ENCODE measurements at places on chromosomes 4 and X.

GRCh38 chr4:124372916-124373315, 339.6 kb downstream of the ANKRD50 start:
- DNase-seq = no peak

DNA sequence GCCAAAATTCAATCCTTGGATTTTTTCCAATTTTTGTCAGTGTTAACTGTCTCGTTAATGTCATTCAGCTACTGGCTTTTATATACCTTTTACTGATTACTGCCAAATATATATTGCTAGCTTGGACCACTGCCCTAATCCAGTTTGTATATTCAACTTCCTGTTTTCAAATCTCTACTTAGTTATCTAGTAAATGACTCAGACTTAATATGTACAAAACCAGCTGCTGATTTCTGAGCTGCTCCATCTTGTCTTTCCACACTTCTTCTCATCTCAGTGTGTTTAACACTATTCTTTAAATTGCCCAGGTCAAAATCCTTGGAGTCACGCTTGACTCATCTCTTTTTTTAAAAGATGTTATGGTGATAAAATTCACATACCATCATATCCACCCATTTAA, 1196.7 kb downstream of the RAPGEF2 start:
- DNase-seq = no peak

GRCh38 chrX:110407910-110408545, 49.4 kb downstream of the RTL9 start:
- peak; percentile 67 for DNase-seq

- no peak for DNase-seq
Observed at GRCh38 chrX:123906557-123907316, 46.9 kb downstream of the XIAP start.

- no peak for DNase-seq
Observed at GRCh38 chrX:44462850-44463249, 79.8 kb downstream of the FUNDC1 start.

DNA sequence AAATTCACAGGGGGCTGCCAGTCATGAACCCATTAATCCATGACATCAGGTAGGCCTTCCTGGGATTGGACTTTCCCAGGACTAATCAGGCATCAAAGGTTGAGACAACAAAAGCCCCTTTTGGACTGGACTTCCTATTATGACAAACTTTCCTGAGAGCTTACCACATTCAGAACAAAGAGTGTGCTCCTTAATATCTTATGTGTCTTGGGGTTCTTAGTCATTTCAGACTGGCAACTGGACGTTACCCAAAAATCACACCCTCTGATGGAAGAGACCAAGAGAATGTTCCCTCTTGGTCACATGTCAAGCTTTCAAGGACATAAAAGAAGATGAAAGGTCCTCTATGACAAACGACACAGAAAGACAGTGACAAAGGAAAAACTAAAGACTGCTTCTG, 31.6 kb upstream of the PPP1R2C start:
- no peak for DNase-seq

GRCh38 chr4:177194906-177195305, 114.8 kb upstream of the NEIL3 start:
- no peak for DNase-seq

DNA sequence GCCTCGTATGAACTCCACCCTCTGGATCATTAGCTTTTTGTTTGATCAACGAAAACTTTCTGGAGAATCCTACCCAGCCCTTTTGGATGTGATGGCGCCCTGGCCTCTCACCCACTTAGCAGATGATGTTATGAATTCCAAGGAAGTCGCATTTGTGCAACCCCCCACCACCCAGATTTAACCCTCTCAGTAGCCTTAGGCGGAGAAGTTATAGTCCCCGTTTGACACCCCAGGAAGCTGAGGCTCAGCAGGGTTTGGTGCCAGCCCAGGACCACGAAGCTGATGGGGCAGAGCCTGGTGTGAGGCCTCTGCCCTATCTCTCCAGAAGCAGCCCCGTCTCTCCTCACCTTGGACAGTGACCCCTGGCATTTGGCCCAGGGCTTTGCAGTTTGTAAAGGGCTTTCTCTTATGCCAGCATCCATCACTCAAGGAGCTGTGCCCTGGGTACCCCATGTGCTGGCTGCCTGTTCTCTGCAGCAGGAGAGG, 1.0 kb downstream of the WFS1 start:
- DNase-seq = no peak

DNA sequence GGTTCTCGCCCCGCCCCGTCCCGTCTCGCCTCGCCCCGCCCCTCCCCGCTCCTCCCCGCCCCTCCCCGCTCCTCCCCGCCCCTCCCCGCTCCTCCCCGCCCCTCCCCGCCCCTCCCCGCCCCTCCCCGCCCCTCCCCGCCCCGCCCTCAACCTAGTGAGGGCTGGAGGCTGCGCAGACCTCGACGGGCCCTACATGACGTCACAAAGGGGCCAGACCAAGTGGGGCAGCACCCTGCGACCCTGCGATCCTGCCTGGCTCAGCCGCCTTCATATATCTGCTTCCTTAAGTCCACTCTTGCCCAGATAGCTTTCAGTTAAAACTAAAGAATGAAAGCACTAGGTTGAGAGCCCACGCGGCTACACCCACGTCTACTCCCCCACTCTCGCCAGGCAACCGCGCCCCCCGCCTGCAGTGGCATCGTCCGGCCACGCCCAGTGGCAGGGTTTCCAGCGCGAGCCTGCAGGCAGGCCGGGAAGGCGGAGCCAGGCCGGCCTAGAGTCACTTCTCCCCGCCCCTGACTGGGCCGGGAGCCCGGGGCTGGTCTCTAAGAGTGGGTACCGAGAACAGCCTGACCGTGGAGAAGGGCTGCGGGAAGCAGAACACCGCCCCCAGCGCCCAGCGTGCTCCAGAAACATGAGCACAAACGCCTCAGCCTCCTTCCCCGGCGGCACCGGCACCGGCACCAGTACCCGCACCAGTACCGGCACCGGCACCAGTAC, 1.5 kb upstream of the MAOA start:
- peak; percentile 90 for DNase-seq

DNA sequence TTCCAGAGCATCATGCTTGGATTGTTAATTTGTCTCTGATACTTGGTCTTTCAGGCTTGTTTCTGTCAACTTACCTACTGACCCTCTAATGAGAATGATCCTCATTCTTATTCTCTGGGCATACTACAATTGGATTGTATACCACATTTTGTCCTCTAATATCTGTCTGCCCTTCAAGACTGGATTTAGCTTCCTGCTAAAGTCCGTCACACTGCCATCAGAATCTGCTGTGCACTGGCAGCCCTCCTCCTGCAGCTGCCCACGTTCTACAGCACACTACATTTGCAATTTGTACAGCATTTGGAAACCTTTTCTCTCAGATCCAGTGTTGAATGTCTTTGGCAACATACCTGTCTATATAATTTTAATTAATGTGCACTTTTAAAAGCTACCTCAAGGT, 183.1 kb downstream of the ZNF330 start:
- DNase-seq = no peak

DNA sequence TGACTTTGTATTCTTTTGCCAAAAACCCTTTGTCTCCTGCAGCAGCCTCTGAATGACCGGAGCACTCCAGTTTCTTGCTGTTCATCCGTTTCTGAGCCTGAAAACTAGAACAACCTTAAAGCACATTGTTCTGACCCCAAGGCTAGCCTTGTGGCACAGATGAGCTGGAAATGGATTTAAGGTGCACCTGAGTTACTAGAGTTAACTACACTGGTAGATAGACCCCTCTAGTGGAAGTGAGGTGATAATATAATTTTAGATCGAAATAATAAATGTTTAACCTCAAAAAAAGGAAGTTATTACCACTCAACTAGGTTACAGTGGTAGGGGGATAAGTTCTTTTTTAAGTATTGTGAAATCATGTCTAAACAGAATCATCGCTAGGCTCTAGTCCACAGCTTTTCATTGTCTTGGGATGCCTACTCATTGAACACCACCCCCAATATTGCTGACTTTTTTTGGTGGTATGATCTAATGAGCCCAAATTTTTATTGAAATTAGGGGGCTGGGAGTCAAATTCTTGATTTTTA, 2.7 kb downstream of the PLS3 start:
- DNase-seq = no peak

DNA sequence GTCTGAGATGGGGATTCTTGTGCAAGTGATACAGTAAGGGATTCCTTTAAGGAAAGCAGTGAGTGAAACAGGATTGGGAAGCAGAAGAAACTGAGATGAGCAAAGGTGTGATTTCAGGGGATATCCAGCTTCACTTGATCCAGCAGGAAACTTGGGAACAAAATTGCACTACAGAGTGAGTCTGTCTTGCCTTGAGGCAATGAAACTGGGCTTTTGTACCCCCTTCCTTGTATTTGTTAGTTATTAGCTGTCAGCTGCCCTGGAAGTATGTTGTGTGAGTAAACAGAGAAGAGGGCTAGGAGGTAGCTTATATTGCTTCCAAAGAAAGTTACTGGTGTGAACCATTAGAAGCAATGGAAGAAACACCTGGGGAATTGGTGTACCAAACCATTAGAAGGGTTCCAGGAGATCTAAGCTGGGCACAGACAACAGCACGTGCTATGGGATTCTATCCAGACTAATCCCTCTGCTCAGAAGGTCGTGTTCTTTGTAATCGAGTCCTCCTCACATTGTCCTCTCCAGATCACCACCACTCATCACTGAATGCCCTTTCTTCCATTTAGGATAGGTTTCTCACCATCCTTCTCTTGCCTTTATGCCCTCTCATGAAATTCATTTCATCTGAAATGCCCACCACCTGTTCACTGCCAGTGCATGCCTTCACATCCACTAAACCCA, 76.0 kb downstream of the PDLIM5 start:
- no peak for DNase-seq

GRCh38 chr4:100492129-100492528, 25.7 kb downstream of the EMCN start:
- no peak for DNase-seq

DNA sequence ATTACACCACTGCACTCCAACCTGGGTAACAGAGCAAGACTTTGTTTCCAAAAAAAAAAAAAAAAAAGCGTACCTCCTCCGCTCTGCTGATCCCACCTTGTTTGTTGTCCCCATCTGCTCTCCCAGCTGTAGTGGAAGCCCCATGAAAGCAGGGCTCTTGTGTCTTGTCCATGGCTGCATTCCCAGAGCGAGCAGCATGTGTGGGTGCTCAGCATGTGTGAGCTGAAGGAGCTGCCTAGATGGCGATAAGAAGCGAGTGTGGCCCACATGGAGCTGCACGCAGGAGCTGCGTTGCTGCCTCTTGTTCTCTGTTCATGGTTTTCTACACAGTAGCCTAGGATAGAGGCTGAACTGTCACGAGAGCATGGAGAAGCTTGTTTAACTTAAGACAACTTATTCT, 12.4 kb downstream of the NSD2 start:
- DNase-seq = no peak

DNA sequence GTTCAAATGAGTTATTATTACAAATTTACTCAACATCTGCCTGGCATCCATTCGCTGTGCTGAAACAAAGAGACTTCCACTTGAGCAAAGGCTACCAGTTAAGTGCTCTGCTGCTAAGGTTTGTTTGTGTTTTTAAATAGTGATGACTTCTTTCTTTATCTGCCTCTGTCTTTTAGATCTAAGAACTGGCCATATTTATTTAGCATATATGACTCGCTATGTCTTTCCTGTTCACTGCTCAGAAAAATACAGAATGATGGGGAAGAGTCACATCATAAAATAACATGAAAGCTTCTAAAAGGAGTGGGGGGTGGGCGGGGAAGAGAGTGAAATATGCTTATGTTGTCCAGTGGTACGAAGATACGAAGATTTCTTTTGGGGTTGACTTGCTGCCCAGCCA, 322.2 kb downstream of the GPAT3 start:
- DNase-seq = no peak

DNA sequence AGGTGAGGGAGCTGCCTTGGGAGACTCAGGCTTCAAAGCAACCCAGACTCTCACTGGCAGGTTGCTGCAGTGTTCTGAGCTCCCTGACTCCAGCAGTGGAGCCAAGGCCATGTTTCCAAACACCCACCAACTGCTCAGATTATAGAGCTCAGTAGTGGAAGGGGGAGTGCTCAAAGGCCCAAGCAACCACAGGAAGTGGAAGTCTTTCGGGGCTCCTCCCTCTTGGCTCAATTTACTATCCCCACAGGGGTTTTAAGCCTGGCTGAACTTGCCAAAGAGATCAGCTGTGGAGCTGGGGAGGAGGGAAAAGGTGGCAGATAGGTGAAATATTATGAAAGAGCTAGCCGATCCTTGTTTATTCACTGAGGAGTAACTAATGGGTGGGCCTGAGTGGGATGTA, 82.5 kb downstream of the HPRT1 start:
- no peak for DNase-seq

- DNase-seq = peak; percentile 13
Observed at GRCh38 chr4:182916483-182917181, 554 bp downstream of the DCTD start.

DNA sequence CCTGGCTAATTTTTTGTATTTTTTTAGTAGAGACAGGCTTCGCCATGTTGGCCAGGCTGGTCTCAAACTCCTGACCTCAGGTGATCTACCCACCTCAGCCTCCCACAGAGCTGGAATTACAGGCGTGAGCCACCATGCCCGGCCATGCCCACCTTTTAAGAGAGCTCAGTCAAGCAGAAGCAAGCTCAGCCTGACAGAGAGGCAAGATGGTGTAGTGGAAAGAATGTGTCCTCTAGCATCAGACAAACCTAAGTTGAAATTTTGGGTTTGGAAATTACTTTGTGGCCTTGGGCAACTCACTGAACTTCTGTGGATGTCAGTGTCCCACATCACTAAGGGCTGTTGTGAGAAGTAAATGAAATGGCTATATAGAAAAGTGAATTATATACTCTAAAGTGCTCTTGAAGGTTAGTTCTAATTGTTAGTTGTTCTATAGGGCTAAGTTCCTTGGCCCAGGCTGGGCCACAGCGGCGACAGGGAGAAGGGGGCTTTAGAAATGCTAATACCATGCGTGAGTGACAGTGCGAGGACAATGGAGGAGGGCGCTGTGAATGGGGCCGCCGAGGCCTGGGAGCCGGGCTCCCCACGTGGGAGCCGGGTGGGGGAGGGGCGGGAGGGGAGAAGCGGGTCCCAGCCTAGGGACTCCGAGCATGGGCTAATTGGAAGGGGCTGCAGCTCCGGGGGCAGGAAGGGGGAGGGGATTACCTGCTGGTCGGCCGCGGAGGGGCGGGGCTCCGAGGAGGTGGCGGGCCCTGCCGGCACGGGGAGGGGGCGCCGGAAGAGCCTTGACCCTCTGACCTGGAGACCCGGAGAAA, 15.6 kb downstream of the PJA1 start:
- DNase-seq = no peak

GRCh38 chr4:10622728-10623127, 61.8 kb downstream of the CLNK start:
- DNase-seq = no peak

DNA sequence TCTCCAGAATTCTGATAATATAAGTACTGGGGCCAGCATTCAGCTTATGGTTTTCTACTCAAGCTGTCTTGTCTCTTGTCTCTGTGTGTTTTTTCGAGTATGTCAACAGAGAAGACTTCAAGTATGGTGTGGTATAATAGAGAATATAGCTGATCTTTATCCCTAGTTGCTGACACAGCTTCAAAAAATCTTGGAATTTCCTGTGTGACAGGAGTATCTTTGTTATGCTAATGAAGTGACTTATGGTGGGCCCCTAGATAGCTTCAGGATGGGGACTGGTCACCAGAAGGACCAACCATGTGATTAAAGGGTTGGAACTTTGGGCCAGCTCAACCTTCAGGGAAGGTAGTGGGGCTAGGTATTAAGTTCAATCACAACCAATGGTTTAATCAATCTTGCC, 2.9 kb downstream of the GPRASP3 start:
- DNase-seq = no peak

GRCh38 chrX:121457096-121457495, 409.7 kb downstream of the GLUD2 start:
- no peak for DNase-seq

- DNase-seq = no peak
Observed at GRCh38 chr4:55169352-55169961, 44.1 kb upstream of the KDR start.

GRCh38 chr4:80370635-80371034, 35.1 kb downstream of the CFAP299 start:
- no peak for DNase-seq

All from CD4-positive, alpha-beta T cell treated with Interleukin-17A for 1 hour (primary cell).